Activated effector memory CD4-positive, alpha-beta T cell treated with anti-CD3 and anti-CD28 coated beads, Interleukin-2, amount 50 U/mL, for 16 hours (primary cell): ENCODE measurements at places on chromosomes 12 and 14.

- DNase-seq: no peak
These were observed 8.5 kb upstream of the TTC8 start for GRCh38 chr14:88815980-88816379.

GRCh38 chr14:100105357-100106169 lies 40.3 kb downstream of the EVL start:
- DNase-seq: peak; percentile 65

DNA sequence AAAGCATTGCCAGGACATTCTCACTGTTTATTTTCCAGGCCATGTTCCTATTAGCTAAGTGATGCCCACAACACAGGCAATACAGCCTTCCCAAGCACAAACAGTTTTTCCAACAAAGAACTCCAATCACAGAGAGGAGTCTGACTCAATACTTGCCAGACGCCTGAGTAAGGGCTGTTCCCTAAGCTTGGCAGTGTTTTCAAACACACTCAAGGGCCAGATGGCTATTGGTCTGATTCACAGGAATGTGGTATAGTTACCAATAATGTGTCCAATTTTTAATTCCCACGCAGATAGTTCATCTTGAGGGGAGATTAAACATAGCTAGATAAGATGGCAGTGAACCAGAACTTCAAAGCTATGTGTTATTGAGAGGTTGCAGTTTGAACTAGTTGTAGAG lies 381.0 kb downstream of the SNAPC1 start:
- DNase-seq: no peak

- DNase-seq: no peak
These were observed 66.3 kb upstream of the BCL11B start for GRCh38 chr14:99338313-99338712.

GRCh38 chr12:132246997-132247717 lies 82.2 kb downstream of the GALNT9 start:
- no peak for DNase-seq

DNA sequence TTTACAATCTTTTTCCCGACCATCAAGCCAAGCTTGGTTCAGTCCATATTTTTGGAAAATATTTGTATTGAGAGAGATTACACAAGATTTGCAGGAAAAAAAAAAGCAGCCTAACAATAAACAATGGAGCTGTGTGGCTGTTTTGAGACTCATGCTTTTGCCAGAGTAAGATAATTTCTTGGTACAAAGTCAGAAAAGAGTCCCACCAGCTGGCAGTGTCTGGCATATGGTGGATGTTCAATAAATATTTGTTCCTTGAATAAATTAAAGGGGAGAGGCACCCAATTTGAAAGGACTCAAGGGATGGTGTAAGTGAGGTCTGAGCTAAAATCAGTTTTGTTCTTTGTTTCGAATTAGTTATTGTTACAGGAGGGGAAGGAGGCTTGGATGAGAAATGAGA lies 78.1 kb upstream of the RPH3A start:
- no peak for DNase-seq

- DNase-seq: no peak
These were observed 46.8 kb downstream of the TMEM117 start for GRCh38 chr12:43882578-43883178.

- no peak for DNase-seq
These were observed 156.8 kb upstream of the TMEM260 start for GRCh38 chr14:56422703-56423213.

- no peak for DNase-seq
These were observed 770.9 kb upstream of the FOXG1 start for GRCh38 chr14:27995691-27996090.

GRCh38 chr14:105069871-105070759 lies 4.9 kb upstream of the GPR132 start:
- DNase-seq: peak; percentile 78

DNA sequence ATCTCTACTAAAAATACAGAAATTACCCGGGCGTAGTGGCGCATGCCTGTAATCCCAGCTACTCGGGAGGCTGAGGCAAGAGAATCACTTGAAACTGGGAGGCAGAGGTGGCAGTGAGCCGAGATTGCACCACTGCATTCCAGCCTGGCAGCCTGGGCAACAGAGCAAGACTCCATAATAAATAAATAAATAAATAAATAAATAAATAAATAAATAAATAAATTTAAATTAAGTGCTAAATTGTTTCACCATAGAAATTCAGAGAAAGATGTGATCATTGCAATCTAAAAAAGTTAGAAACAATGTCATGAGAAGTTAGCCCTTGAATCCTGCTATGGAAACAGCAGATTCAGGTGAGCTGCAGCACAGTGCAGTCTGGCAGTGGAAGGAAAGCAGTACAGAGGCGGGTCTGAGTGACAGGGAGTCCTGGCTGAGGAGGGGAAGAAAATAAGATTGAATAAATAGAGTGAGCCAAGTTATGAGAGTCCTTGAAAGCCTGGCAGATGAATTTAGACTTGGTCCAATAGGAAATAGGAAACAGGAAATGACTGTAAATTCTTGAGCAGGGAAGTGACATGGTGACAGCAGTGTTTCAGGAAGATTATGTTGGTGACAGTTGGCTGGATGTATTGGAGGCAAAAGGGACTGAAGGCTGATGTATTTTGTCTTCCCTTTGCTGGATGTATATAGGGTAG lies 241.5 kb downstream of the GXYLT1 start:
- no peak for DNase-seq

GRCh38 chr14:105398726-105399465 lies 558 bp downstream of the TEX22 start:
- no peak for DNase-seq

- no peak for DNase-seq
These were observed 195.7 kb upstream of the NEDD1 start for GRCh38 chr12:96711364-96711763.

DNA sequence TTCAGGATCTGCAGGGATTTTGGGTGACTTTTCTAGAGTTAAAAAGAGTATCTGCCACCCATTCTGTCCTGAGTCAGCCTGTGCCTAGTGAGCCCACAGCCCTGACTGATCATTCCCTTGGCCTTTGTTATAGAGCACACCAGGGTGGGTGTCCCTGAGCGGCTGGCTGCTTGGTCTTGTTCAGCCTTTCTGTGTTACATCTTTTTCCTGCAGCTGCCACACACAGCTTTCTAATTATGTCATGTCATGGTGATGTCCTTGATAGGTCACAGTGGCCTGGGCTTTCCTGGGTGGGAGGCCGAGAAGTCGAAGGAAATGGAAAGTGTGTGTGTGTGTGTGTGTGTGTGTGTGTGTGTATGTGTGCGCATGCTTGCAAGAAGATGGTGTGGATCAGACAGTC lies 293.2 kb upstream of the CRY1 start:
- DNase-seq: no peak

DNA sequence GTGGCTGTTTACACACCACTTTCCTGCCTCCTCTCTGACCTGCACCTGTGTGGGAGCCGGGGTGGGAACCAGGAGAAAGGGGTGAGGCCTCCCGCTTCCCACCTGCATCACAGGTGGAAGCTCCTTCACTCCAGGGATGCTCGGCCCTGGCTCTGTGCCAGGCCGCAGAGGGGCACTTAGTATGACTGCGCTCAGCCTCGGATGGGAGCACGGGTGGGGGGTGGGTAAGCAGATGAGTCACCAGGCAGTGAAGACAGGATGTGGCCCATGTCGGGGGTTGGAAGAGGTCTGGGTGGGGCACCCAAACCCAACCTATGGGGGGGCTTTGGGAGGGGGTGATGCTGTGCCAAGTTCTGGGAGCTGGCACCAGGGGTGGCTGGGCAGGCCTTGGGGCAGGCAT lies 7.4 kb upstream of the CYP46A1 start:
- DNase-seq: no peak

- DNase-seq: no peak
These were observed 31.7 kb downstream of the RTRAF start for GRCh38 chr14:52020866-52021717.

DNA sequence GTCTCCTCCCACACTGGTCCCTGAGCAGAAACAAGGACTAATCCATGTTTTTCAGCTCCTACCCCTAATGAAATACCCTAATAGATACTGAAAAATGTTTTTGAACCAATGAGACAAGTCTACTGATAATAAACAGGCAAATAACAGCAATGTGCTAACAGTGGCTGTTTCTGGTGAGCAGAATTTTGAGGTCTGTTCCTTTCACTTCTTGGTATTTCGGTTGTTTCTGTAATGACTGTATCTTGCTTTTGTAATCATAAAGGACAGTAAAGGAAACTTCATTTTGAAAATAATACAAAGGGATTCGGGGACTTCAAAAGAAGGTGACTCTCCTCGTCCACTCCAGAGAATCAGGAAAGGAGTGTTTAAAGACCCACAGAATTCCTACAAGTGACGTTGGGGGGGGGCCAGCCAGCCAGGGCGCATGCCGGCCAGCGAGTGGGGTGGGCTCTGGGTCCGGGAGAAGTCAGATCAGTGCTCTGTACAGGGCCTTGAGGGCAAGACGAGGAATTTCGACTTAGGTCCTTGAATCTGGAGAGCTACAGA lies 1.1 kb upstream of the CD9 start:
- no peak for DNase-seq

- no peak for DNase-seq
These were observed 648.3 kb upstream of the MDGA2 start for GRCh38 chr14:48323665-48324064.

DNA sequence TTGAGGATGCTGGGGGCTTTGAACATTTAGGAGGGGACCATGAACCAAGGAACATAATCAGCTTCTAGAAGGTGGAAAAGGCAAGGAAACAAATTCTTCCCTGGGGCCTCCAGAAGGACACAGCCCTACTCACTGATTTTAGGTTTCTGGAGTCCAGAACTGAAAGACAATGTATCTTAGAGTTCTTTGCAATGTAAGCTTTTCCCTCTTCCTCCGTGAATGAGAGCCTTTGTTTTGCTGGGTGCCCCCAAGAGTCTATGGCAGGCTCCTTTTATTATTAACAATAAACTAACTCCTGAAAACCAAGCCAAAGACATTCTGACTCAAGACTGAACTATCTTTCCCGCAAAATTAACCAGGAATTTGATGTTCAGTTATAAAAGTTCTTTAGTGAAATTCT lies 204.1 kb downstream of the STXBP6 start:
- DNase-seq: no peak

- DNase-seq: no peak
These were observed 35.2 kb upstream of the TXNRD1 start for GRCh38 chr12:104180374-104180773.

DNA sequence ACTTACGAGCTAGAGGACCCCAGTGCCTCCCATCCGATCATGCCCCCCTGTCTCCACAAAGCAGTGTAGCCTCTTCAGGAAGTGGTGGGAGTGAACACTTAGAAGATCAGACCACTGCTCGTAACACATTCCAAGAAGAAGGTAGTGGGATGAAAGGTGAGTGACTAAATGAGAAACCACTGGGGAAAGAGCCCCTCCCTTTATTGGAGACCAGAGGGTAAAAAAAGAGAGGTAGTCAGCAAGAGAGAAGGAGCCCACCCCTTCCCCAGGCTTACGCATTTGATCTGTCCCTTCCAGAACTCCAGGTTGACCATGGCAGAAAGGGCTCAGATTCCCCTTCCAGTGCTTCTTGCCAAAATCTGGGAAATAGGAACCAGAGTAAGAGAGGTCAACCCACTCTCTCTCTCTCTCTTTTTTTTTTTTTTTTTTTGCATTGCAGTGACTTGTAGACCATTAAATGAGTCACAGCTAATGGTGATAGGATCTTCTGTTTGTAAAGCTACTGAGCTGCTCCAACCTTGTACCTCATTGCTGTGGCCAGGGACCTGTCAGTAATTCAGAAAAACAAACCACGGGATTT lies 165.4 kb downstream of the GCH1 start:
- DNase-seq: no peak

DNA sequence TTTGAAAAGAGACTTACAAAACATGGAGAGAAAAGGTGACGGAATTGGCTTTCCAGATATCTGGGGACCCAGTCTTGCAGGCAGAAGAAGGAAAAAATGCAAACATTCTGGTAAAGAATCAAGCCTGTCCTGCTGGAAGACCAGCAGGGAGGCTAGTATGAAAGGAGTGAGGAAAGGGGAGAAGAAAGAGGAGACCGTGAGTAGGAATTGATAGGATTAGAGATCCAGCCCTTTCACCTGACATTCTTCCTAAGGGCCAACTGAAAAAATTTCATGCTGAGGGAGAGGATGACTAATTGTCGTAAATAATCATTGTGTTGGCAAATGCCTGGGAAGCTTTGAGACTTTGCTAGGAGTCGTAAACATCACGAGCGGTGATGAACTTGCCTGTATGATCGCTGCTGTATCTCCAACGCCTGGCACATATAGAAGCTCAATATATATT lies 12.1 kb downstream of the BHLHE41 start:
- no peak for DNase-seq

DNA sequence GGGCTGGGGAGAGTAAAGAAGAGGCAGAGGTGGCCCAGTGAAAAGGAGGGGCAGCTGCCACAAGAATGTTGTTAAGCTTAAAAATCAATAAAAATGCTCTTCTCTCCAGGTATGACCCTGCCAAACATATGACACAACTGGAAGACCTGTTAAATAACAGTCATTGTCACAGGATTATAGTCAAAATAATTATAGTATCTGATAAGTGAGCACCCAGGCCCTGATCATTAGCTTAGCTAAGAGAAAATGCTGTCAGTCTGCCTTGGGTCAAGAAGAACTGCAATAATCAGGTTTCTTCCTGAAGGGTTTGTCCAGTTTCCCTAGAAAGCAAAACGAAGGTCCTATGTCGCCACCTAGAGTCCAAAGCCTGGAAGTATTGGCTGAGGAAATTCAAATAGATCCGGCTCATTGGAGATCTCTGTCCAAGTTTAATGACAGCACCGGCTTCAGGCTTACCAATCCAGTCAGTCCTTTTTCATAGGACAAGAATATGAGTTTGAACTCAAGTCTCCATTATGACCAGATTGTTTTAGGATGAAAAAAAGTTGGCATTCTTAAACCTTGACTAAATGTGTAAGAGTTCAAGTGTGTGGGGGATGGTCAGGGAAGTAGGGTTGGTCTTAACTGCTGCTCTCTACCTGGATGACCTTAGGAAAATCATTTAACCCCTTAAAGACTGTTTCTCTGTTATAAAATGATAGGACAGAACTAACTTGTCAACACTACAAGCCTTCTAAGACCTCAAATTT lies 22.5 kb upstream of the NKX2-8 start:
- no peak for DNase-seq

GRCh38 chr12:43292699-43293098 lies 259.3 kb downstream of the ADAMTS20 start:
- no peak for DNase-seq

- DNase-seq: no peak
These were observed 15.0 kb downstream of the BAG5 start for GRCh38 chr14:103547455-103547940.

- DNase-seq: no peak
These were observed 92.8 kb upstream of the FLRT2 start for GRCh38 chr14:85437148-85437547.
